ENCODE measurements at places on chromosomes 2 and 18.
A peak's percentile ranks its signal among the peaks of the same experiment; 100 is the strongest.

DNA sequence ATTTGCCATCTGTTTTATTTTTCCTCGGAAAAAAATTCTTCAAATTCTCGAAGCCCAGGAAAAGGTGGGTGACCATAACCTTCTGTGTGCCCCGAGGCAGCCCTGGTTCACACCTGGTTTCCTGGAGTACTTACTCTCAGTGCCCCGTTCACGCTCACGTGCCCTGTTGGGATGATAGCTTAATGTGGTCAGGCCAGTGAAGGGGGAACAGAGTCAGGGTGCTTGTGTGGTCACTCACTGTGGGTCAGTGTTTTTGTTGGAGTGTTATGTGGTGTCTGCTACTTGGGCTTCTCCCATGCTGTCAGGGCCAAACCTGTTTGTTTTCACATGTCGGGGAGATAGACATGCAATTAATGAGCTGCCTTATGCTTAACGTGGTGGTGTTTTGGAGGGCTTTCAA is 78.1 kb downstream of the MAP4K4 start:
- no peak for DNase-seq

GRCh38 chr18:46622999-46623398 is 34.0 kb downstream of the LOXHD1 start:
- DNase-seq: no peak

DNA sequence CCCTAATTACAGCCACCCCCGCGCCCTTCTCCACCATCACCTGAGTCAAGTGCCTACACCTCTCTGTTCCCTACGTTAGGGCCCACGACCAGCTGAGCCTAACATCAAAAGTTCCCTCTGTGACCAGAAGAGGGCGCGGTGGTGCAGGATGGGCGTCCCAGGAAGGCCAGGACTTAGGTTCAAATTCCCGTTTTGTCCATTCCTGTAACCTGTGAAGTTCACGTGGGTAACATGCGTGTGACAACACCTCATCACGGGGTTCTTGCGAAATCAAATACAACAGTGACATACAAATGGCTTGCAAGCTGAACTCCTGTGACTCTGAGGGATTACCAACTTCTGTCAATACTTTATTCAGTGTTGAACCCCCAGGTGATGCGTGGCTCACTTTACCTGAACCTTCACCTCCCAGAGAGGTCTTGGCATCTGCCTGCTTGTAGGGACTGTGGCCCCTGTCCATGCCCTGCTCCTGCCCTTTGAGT is 207.9 kb downstream of the ARL4C start:
- peak; percentile 77 for DNase-seq

- DNase-seq: no peak
These were observed 93.8 kb downstream of the LRP1B start for GRCh38 chr2:142037066-142037465.

DNA sequence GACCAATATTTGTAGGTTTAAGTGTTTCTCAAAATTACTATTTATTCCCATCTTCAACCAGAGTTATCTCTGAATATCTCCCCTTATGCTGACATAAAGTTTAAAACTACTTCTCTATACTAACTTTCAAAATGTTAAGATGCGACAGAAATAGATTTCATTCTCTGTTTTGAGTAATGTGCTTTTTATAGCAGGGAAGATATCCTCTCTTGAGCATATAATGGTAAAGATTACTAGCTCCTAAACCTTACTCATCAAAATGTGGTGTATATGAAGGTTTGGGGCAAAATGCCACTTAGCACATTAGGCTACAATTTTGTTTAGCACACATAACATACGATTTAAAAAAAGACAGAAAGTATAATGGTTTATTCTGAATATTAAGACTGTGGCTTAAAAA is 54.4 kb downstream of the CWC22 start:
- no peak for DNase-seq

- no peak for DNase-seq
These were observed 12.8 kb upstream of the WIPF1 start for GRCh38 chr2:174610243-174610995.

DNA sequence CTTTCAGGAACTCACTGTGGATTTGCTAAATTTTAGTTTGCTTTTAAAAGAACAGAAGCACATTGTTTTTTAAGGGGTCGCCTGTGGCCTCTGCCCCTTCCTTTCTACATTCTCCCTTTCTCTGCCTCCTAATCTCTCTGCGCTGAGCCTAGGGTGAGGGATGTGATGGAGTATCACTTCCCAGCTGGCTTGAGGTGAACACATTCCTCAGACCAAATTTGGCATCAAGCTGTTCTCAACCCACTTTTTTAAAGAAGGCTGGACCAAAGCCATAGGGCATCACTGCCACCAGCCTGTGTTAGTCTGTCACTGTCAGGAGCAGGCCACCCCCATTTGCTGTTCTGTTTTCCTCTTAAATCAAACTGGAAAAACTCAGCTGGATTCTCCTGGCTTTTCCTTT is 27.4 kb downstream of the EIF4E2 start:
- DNase-seq: no peak

DNA sequence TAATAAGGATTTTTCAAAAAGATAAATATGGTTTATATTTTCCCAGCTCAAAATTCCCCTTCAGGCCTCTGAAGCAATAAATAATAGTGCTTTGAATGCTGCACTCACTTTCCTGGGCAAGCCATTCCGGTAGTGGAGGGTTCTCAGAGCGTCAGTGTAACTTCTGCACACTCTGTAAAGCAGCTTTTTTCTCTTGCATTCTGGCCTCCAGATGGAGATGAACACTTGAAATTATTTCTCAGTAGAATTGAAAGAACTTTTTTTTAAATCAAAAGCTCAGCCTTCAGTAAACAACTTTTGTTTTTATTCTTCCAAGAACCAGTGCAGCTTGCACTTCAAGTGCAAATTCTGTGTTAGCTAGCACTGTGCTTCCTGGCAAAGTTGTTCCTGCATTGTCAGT is 281.1 kb upstream of the RAB12 start:
- no peak for DNase-seq

GRCh38 chr2:236636714-236637470 is 67.3 kb downstream of the ACKR3 start:
- DNase-seq: no peak

DNA sequence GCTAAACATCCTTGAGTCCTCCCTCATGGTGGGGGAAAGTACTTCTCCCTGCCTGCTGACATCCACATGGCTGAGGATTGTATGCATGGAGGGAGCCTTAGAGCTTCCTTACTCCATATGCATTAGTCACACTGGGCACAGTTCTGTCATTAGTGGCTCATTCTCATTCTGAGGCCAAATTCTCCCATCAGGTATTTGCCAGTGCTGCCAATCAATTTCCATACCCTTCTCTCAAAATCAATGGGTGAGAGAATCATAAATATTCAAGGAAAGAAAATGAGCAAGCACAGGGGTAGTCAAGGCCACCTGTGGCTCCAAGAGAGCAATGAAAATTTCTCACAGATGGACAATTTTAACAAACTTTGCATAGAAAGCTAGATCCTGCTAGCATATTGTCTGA is 422.6 kb upstream of the SETBP1 start:
- DNase-seq: no peak

DNA sequence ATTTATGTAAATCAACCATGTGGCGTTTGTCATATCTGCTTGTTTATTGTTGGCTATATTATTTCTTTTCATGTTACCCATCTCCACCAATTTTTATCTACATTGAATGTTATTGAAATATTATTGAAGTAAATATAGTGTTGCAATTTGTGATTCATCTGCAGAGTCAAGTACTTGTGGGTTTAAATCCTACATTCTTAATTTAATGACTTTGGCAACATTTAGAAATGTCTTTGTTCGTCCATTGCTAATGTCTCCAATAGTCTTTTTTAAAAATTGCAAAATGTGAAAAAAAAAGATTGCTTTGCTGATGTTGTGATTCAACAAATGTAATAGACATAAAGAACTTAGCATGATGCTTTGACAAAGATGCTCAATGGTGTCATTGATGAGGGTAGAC is 1572.8 kb upstream of the PIK3C3 start:
- no peak for DNase-seq

Measured in B cell (primary cell).